ENCODE measurements at places on chromosomes 1 and 21.

DNA sequence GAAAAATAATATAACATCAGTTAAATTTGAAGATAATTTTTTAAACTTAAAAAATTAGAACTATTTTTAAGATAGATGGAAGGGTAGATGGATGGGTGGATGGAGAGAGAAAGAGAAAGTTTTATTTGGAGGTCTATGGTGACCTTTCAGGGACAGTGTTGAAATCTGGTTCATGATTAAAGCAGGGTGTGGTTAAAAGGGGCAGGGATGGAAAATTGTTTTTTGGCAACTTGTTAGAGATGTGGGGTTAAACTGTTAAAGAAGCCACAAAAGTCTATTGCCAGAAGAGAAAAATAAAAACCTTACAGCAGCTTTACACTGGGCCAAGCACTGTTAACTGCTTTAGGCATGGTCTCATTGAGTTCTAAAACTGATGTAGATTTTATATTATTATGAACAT is 134.9 kb upstream of the GORAB start:
- no peak for DNase-seq

- peak; percentile 74 for DNase-seq
These were observed 36.3 kb upstream of the CLIC4 start for GRCh38 chr1:24708938-24709337.

DNA sequence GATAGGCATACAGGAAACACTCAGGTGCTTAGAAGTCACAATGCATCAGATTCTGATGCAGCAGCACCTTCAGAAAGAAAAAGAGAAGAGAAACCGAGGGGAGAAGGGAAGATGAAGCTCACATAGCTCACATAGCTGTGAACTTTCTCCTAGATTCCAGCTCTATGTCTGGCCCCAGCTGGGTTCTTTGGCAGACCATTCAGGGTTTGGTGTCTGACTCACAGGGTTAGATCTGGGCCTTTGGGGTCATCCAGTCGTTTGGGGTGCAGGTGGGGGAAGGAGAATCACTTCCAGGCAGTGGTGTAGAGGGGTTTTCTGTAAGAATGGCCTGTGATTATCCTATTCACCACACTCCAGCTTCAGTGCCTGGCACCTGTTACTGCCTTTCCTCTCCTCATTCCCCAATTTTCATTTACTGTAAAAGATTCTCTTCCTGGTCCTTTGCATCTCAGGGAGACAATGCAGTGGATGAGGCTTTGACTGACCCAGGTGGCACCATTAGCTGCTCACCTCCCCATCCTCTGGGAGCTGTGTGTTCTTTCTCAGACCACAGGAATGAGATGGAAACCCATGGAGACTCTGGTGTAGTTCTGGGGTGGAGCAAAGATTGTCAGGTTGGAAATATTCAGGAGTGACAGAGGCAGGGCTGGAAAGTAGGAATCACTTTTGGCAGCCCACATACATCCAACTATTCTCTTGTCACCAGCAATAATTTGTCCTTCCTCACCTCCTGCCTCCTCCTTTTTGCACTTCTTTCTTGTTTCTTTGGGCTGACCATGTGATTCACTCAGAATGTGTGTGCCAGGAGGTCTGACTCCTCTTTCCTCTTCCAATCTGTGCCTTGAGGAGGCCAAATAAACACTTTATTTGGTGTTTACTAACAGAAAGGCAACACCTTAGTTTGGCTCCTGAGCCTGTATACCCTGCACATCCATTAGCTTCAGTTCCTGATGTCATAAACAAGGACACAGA is 103.3 kb downstream of the PAPPA2 start:
- no peak for DNase-seq

DNA sequence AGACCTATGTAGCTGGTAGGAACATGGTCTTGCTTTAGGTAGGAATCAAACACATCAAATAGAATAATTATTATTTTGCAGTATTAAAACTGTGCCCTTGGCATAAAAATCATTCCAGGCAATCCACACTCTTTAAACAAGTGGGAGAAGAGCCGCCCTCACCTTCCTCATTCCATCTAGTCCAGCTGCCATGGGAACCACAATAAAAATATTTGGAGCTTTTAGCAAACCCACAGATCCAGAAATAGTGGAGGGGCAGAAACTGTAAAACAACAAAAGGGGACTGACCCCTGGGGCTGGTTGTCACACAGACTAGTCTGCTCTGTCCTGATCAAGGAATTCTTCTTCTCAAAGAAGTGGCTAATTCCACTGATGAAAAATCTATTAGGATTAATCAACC is 61.6 kb downstream of the PTPRC start:
- no peak for DNase-seq

DNA sequence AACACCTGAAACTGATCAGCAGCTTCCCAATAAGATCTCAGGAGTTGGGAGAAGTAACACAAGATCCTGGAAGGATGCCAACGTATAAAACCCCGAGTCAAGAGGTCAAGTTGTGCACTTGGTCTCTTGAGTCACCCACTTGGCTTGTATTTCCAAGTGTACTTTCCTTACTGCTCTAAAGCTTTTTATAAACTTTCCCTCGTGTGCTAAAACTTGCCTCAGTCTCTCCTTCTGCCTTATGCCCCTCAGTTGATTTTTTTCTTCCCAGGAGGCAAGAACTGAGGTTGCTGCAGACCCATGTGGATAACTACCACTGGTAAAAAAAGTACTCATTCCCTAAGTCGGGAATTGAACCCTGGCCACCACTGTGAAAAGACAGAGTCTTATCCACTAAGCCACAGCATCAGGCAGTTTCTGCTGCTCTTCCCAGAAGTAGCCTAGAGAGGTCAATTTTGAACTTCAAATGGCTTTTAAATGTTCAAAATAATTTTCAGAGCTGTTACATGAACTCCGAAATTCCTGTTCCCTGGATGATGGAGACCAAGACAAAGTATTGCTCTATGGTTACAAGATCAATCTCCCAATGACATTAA is 28.9 kb downstream of the ITLN2 start:
- DNase-seq: no peak

- no peak for DNase-seq
These were observed 22.5 kb downstream of the DISP3 start for GRCh38 chr1:11501491-11501897.

GRCh38 chr1:200081151-200081968 is 53.9 kb downstream of the NR5A2 start:
- no peak for DNase-seq

DNA sequence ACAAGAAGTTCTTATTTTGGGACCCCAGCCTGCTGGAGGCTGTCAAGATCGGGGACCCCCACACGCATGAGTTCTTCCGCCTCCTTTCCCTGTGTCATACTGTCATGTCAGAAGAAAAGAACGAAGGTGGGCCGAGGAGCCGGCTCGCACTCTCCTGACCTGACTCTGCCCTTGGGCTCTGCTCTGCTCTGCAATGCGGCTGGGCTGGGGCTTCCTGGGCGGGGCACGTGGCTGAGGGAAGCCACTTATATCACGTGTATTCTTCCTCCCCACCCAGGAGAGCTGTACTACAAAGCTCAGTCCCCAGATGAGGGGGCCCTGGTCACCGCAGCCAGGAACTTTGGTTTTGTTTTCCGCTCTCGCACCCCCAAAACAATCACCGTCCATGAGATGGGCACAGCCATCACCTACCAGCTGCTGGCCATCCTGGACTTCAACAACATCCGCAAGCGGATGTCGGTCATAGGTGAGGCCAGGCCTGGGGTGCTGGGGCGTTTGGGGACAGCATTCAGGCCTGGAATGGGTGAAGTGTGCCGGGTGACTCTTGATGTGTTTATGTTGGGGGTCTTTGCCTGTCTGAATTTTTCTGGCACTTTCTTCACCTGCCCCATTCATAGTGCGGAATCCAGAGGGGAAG is 17.6 kb downstream of the ATP8B2 start:
- no peak for DNase-seq

- no peak for DNase-seq
These were observed 16.5 kb downstream of the TNFRSF1B start for GRCh38 chr1:12183095-12183794.

All from HL-60 (cell line).